Stimulated activated CD4-positive, alpha-beta T cell treated with anti-CD3 and anti-CD28 coated beads, Interleukin-15, amount 100 ng/mL, for 1 hour (primary cell): ENCODE measurements at places on chromosomes 13 and 19.

- DNase-seq: no peak
Observed at GRCh38 chr13:34941436-34941834, 635 bp upstream of the NBEA start.

- DNase-seq: no peak
Observed at GRCh38 chr13:112102243-112102642, 35.3 kb downstream of the SOX1 start.

DNA sequence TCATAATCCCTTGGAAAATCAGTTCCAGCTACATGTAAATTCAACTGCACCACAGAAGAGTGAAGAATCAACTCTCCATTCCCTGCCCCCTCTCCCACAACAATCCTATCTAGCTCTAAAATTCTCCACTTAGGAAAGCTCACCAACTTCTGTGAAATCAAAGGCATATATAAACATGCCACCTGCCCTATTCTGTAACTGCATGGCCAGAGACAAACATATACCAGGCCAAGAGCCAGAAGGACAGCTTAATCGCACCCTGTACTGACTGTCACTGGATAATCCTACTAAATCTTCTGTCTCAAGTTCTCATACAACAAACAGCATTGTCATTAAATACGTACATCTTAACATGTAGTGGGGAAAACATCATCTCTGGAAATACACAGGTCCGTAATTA is 58.2 kb upstream of the EEF1AKMT1 start:
- no peak for DNase-seq

- no peak for DNase-seq
Observed at GRCh38 chr19:51347209-51347928, 5.4 kb upstream of the VSIG10L start.

- no peak for DNase-seq
Observed at GRCh38 chr19:4345342-4346019, 2.1 kb downstream of the MPND start.

GRCh38 chr13:98843482-98843877 is 91.0 kb upstream of the SLC15A1 start:
- DNase-seq: no peak

DNA sequence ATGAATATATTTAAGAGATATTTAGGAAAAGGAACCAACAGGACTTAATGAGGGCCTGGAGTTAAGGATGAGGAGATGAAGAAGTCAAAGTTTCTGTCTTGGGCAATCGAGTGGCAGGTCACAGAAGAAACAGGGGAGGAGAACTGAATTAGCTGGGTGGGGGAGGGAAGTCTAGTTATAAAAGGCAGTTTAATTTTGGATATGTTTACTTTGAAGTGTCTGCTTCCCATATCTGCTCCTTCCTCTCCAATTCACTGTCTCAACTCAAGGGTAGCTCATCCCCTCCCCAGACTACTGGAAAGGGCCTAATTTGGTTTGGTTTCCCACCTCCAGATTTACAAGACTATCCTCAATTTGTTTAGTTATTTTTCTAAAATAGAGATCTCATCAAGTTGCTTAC is 195.9 kb downstream of the VWA8 start:
- DNase-seq: no peak

- no peak for DNase-seq
Observed at GRCh38 chr13:40204246-40204645, 462.2 kb downstream of the FOXO1 start.

GRCh38 chr13:111561091-111561781 is 240.8 kb downstream of the TEX29 start:
- no peak for DNase-seq

DNA sequence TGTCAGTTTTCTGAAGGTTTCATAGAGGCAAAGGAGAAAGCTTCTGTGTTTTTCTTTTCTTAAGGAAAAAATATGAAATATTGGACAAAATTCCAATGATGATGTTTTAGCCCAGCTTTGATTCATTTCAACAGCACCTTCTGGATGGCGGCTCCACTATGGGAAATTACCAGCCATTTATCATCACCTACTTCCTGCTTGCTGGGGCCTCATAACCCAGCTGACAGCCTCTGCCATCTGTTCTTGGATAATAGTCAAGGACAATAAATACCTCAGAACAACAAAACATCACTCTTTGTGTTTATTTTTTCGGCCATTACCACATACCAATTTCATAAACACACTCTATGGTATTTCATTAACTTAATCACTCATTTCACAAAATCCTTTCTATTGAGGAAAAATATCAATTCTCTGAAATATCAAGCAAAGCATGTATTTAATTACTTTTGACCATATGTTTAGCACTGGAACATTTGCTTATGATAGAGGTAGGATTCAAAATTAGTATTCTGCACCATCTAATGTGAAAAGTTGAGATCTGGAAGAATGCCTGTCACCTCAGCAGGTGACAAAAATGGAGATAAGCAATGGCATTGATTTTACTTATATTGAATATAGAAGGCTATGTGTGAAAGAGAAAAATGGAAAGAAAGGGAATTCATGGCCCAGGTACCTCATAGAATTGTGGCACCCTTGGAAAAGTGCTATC is 629.7 kb downstream of the LIG4 start:
- DNase-seq: no peak

DNA sequence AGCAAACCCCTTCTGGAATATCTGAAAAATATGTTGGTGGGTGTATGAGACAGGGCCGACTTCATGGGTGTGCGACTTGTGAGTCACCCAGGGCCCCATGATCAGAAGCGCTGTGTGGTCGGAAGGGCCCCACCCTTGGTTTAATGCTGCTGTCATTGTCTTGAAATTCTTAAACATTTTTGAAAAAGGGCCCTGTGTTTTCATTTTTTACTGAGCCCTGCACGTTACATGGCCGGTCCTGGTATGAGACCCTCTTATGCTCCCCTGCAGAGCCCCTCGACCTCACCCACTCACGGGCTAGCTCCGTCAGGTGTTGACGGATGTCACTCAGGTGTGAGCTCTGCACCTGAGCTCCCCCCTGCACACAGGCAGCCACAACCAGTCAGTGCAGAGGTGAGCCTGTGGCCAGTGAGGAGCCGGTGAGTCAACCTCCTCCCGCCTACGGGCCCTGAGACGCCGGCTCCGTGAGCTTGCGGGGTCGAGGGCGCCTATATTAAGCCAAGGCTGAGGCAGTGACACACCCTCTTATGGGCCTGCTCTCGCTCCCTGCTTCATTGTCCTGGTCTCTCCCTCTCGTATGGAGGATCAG is 27.7 kb downstream of the GADD45B start:
- peak; percentile 42 for DNase-seq

- no peak for DNase-seq
Observed at GRCh38 chr19:644363-644762, 4.7 kb downstream of the FGF22 start.

DNA sequence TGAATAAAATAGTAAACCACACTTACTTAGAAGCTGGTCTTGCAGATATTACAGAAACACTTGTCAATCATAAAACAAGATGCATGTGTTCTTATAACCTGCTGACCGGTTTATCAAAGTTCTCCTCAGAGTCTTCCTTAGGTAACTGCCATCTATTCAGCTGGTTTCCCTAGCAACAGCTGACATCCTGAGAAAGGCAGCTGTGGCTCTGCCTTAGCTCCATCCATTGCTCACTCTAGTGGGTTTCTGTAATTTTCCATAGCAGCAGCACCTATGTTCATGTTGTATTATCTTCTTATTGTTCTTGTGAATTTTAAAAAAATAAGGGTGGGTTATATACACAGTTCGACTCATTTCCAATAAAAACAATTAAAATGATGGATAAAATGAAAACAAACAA is 87.8 kb downstream of the RAP2A start:
- DNase-seq: no peak

- DNase-seq: no peak
Observed at GRCh38 chr13:105990256-105990958, 545.1 kb downstream of the EFNB2 start.

DNA sequence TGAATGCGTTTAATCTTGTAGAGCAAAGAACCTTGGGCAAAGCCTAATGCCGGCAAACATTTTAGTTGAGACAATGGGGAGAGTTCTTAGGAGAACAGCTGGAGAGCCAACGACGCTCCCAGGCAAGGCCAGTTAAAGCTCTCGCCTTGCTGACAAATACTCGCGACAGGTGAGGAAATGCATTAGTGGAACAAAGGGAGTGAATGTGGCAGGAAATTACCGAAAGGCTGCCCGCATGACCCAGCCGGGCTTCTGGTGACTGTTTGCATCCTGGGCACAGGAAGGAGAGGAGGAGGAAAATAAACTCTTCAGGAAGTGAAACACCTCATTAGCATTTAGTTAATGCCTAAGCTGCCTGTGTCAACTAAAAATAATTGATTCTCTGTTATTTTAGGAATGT is 74.6 kb downstream of the SHISA2 start:
- DNase-seq: no peak

- no peak for DNase-seq
Observed at GRCh38 chr19:42548552-42548951, 20.3 kb upstream of the CEACAM1 start.

- no peak for DNase-seq
Observed at GRCh38 chr13:111460548-111461444, 140.4 kb downstream of the TEX29 start.

GRCh38 chr13:99765869-99766268 is 205.7 kb downstream of the ZIC5 start:
- DNase-seq: no peak

DNA sequence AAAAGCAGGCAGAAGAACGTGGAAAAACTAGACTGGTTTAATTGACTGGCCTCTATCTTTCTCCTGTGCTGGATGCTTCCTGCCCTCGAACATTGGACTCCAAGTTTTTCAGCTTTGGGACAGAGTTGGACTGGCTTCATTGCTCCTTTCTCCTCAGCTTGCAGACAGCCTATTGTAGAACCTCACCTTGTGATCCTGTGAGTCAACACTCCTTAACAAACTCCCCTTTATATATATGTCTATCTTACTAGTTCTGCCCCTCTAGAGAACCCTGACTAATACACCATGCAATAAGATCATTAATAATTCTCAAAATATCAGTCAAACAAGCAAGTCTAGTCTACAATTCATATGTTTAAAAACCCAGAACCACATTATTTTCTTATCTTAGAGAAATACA is 662.4 kb downstream of the TBC1D4 start:
- DNase-seq: no peak

- peak; percentile 34 for DNase-seq
Observed at GRCh38 chr19:55086730-55087541, 11.3 kb downstream of the EPS8L1 start.

DNA sequence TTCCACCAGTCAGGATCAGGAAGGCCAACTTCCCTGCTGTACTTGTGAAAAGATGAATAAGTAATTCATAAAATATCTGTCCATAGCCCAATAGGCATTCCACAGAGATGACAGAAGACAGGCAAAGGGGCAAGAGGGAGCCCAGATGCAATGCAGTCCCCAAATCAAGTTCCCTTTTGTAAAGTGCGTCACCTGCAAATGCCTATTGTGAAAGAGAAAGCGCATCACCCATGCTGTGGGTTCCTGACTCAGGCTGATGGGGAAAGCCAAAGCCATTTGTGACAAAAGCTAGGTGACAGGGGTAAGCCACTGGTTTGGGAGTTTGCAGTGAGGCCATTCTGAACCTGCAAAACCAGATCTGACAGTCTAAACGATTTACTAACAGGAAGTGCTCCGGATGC is 157.5 kb upstream of the ZNF536 start:
- no peak for DNase-seq

- DNase-seq: no peak
Observed at GRCh38 chr13:111636804-111637203, 316.4 kb downstream of the TEX29 start.

- DNase-seq: peak; percentile 60
Observed at GRCh38 chr19:3036119-3036976, 7.3 kb upstream of the TLE2 start.

GRCh38 chr19:10011974-10012373 is 1.3 kb upstream of the RDH8 start:
- DNase-seq: no peak

- DNase-seq: no peak
Observed at GRCh38 chr19:39345956-39346355, 3.7 kb downstream of the SAMD4B start.

DNA sequence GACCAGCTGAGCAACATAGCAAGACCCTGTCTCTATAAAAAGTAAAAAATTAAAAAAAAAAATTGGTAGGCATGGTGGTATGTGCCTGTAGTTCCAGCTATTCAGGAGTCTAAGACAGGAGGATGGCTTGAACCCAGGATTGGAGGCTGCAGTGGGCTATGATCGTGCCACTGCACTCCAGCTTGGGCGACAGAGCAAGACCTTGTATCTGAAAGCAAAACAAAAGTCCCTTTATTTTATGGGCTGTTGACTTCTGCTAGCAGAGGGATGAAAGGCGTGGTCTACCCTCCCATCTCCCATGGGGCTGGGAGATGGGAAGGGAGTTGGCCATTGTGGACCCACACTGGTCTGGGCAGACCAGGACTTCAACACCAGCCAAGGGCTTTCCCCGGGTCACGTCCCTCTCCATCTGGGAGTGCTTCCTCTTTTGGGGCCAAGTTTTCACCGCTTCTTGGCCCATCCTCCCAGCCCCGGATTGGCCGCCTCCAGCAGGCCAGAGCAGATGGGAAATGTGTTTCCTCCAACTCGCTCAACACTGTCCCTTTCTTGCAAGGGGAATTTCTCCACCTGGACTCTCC is 2.2 kb upstream of the TNFSF9 start:
- DNase-seq: no peak

DNA sequence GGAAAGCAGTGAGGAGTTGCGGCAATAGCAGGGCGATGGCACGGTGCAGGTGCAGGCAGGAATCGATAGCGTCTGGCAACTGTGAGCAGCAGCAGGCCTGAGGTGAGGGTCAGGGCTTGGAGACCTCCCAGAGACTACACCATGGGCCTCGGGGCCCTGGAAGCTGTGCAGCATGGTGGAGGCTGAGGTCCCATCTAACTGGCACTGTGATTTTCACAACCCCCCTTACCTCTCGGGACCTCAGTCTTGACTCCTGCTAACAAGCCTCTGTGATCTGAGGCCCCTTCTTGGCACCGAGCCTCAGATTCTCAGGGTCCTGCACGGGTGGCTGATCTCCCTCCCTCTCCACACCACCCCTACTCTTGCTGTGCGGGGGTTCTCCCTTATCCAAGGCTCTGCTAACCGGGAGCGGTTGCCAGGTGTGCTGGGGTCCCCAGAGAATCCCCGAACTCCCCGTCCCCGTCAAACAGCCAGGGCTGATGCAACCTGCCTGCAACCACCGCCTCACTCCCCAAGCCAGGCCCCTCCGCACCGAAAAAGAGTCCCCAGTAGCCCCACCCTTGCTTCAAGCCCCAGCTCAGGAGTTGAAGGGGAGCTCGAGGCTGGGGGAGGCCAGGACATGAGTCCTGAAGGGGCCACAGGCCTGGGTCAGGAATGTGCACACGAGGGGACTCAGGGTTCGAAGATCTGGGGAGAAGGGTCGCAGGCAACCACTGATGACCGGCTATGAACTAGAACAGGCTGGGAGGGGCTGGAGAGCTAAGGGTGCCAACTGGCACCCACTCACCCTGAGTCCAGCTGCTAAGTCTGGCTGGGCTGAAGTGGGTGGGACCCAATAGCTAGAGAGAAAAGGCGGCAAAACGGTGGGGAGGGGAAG is 4.8 kb upstream of the ATF5 start:
- DNase-seq: no peak

- DNase-seq: no peak
Observed at GRCh38 chr19:35253316-35254286, 4.8 kb downstream of the LSR start.

DNA sequence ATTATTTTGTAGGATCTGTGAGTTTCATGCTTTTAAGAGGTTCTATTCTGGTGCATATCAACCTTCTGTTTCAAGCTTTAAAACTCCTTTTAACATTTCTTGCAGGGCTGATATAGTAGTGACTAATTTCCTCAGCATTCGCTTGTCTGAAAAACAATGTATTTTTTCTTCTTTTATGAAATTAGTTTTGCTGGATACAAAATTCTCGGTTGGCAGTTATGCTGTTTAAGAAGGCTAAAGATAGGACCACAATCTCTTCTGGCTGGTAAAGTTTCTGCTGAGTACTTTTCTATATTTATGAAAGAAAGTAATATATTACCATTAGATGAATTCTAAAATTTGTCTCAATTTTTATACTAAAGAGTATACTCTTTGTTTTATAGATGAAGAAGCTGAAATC is 487.8 kb upstream of the SPRY2 start:
- no peak for DNase-seq
